Large intestine (tissue), 12 donors: ENCODE measurements at places on chromosomes 16 and 17. TPM values are rescaled to one million over a fixed set of nuclear protein-coding genes. Genes with fewer than 3 reads are reported as not detected.

The FSCN2 gene
- polyA plus RNA-seq: 1.5 TPM

- DNase-seq: no peak
Measured at GRCh38 chr16:54171626-54172537, 114.7 kb downstream of the IRX3 start.

The MYH10 gene
- polyA plus RNA-seq: 73.6 TPM

DNA sequence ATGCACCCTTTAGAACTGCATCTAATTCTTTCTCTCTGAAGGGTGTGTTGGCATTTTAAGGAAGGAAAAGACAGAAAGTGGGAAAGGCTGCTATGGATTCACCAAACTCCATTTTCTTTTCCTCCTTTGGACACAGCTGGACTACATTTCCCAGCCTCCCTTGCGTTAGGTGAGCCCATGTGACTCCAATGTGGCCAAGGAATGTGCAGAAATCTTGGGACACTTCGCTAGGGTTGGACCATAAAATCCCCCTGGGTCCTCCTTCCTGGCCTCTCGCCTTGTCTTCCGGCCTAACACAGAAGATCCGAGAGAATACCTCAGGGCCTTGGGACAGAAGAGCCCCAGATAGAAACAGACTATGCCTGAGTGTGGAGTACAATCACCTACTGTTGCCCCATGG lies 56.3 kb downstream of the ABCC12 start:
- no peak for DNase-seq

The DPEP1 gene
- 165 TPM for polyA plus RNA-seq
